ENCODE measurements at places on chromosomes 11 and 22.

DNA sequence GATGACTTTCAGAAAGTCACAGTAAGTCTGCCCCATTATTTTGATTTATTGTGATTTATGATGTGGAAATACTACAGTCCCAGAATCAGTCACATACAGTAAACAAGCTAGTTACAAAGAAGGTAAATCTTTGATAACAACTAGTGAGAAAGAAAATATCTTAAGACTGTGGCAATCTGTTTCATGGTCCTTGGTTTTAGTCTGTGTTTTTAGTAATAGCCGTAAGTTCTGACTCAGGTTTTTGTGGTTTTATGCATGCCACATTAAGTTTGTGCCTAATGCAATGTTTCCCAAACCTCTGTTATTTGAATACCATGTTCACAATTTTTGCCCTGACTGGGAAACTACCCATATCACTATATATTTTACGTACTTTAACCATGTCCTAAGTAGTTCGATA lies 6.7 kb downstream of the CEP295 start:
- no peak for DNase-seq

GRCh38 chr22:32817137-32817730 lies 15.7 kb downstream of the TIMP3 start:
- no peak for DNase-seq

DNA sequence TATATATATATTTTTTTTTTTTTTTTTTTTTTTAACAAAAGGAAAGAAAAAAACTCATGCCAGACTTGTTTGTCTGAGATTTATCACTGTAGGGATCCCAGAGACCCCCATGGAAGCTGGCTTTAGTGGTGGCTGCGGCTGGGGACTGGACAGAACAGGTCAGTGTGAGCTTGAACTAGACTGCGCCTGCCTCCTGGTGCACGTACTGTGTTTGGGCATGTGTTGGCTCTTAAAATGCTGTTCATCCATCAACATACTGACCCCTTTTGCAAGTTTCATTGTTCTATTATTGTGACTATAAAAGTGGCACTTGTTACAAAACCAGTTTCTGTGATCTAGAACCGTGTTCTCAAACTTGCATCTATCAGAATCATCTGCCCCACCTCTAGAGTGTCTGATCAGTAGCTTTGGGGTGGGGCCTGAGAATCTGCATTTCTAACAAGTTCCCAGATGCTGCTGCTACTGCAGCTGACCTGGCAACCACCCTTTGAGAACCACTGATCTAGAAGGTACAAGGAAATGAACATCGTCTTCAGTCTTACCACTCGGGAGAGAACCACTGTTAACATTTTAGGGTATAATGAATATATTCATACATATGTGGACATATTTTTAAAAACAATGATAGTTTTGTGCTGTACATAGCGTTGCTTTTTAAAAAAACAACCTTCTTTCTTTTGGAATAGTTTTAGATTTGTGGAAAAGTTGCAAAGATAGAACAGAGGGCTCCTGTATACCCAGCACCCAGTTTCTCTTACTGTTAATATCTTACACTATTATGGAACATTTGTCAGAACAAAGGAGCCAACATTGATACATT lies 54.0 kb downstream of the ZNRF3 start:
- no peak for DNase-seq

DNA sequence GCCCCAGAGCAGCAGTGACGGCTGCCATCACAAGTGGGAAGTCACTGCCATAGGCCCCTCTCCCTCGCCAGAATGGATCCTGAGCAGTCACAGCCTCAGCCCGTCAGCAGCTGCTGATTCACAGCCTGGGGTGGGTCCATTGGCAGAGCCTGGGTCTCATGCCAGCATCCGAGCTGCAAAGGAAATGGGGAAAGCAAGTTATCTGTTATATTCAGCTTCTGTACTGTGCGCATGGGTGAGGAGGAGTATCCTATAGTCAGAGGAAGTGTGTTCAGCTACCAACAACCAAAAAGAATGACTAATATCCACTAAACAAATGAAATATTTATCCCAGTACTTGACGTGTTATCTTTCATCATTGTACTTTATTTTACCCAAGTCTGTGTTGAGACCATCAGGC lies 119.7 kb downstream of the RCN1 start:
- no peak for DNase-seq

- DNase-seq: no peak
These were observed 73.0 kb upstream of the LRRC4C start for GRCh38 chr11:41532413-41532812.

DNA sequence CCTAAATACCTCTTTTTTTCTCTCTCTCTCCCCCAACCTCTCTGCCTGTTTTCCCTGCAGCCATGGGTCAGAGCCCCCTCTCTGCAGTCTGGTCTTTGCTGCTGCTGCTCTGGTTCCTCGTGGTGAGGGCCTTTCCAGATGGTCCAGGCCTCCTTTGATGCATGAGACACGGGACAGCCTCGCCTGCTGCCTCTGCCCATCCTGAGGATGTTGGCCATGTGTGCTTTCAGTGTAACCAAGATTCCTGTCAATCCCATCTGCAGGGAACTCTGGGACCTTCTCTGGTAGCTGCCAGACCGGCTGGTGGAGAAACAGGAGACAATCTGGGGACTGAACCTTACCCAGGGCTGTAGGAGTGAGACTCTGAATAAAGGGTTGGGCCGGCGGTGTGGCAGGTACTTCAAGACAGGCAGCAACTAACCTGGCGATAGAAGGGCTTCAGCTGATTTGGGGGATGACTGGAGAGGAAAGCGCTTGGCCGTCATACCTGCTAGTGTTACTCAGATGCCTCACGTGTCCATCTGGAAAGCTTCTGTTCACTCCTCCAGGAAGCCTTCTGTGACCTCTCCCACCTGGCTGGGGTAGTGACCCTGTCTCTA lies 7.1 kb downstream of the CHRNA10 start:
- no peak for DNase-seq

DNA sequence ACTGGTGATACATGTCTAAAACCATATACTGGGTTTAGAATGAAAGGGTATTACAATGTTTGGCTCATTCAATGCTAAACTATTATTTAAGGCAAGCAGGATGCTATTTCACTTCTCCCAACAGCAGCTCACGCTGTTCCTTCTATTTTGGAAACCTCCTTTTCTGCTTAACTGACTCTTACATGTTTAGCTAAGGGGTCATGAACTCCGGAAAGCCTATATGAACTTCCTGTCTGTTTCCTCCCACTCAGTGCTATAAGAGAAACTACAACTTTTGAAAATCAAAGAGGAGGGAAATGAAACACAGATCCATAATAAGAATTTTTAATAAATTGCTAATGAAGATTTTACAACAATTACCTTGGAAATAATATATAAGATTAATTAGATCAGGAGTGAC lies 30.9 kb downstream of the SLC36A4 start:
- no peak for DNase-seq

DNA sequence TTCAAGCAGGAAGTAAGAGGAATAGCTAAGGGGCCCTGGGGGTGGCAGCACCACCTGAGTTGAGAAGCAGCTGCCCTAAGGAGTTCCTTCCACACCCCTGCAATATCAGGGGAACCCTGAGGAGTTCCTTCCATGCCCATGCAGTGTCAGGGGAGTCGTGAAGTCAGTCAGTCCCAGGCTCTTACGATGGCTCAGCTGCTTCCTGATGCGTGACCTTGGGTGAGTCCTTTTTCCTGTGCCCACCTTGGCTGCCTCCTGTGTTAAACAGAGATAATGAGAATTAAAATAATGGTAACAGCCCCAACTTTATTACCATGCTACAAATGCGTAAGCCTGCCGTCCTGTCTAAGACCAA lies 181.1 kb downstream of the MIAT start:
- no peak for DNase-seq

- no peak for DNase-seq
These were observed 8.7 kb downstream of the TEAD1 start for GRCh38 chr11:12682737-12683500.

DNA sequence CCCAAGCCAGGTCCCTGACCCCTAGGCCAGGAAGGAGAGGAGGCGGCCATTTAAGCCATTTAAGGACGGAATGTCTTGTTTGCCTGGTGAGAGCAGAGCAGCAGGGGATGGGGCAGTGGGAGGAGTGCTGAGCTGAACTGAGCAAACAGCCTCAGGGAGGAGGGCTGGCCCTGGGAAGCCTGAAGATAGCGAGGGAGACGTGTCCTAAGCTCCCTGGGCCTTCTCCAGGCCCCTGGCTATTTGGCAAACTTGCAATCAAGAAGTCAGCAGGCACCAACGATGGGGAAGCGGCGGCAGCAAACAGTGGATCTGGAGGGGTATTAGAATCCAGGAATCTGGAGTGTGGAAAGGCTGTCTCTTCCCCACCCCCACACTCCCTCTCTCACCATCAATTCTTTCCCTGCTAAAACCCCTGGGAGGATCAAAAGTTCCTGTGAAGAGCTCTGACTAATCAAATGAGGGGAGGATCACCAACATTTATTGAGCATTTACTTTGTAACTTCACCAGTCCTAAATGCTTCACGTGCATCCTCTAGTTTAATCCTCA lies 8.8 kb downstream of the BCL9L start:
- no peak for DNase-seq

DNA sequence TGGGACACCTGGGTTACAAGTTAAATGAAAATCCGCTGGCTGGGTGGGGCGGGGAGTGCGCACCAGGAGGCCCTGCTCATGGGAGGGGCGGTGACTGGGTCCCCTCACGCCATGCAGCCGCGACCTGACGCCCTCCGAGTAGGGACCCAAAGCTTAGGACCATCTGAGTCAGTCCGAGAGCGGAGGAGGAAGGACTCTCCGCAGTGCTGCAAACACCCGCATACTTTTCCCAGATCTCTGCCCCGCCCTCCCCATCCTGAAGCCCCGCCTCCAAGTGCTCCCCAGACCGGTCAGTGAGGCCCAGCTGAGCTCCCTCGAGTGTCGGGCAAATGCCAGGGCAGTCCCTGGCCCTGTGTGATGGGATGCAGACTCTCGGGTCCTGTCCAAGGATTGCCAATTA lies 6.6 kb upstream of the FLI1 start:
- DNase-seq: no peak

- DNase-seq: no peak
These were observed 2.3 kb upstream of the ADORA2A start for GRCh38 chr22:24424901-24425775.

DNA sequence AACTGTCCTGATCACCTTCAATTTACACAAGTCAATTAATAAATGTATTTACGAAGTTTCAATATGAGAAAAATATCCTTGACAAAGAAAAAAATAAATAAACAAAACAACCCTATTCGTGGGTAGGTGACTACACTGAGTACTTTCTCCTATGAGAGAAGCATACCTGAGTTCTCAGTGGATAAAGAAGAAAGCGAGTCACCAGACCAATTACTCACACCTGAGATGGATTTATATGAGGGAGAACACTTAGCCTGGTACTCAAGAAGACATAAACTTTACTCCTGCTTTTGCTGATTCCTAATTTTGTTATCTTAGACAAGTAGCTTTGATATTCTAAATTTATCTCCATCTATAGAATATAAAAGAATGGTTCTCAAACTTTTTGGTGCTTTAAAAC lies 735.2 kb upstream of the ANO3 start:
- DNase-seq: no peak

GRCh38 chr11:66728038-66728692 lies 851 bp downstream of the SPTBN2 start:
- DNase-seq: peak; percentile 98

GRCh38 chr11:121487191-121487590 lies 34.4 kb upstream of the SORL1-AS1 start:
- DNase-seq: no peak

GRCh38 chr22:42562684-42563083 lies 8.9 kb downstream of the SERHL2 start:
- no peak for DNase-seq

GRCh38 chr11:92053216-92053615 lies 171.4 kb upstream of the FAT3 start:
- DNase-seq: no peak

GRCh38 chr11:71098776-71099175 lies 153.6 kb downstream of the SHANK2 start:
- no peak for DNase-seq

- no peak for DNase-seq
These were observed 166.5 kb upstream of the CADM1 start for GRCh38 chr11:115670538-115671205.

All from HuH-7.5 (cell line).